Keratinocyte (primary cell): ENCODE measurements at places on chromosomes 6 and 20.

GRCh38 chr6:101931766-101932165, 538.3 kb downstream of the GRIK2 start:
- DNase-seq, result no peak

GRCh38 chr6:153207617-153208016, 76.5 kb upstream of the RGS17 start:
- DNase-seq, result no peak

GRCh38 chr20:17066902-17067301, 159.9 kb upstream of the PCSK2 start:
- no peak for DNase-seq

- DNase-seq, result no peak
These were observed 191.9 kb downstream of the ISM1 start for GRCh38 chr20:13412806-13413445.

- no peak for DNase-seq
These were observed 790.1 kb downstream of the TENT5A start for GRCh38 chr6:80962382-80962781.
